ENCODE measurements at places on chromosomes 2 and 18.

DNA sequence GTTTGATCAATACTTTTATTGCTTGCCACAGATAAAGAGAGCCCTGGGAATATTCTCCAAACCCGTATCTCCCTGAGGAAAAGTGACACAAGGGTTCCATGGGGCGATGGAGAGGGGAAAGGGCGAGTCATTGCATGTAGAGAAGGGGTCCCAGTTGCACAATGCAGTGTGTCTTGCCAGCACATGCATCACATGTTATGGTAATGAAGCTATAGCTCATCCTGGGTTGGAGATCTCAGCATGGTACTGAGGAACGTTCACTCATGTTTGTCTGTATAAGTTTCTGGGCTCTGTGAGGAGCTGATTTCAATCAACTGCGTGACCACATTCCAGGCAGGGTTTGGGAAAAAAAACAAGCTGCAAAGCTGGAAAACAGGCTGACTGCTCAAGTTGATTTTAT lies 220.7 kb upstream of the MC4R start:
- no peak for DNase-seq

DNA sequence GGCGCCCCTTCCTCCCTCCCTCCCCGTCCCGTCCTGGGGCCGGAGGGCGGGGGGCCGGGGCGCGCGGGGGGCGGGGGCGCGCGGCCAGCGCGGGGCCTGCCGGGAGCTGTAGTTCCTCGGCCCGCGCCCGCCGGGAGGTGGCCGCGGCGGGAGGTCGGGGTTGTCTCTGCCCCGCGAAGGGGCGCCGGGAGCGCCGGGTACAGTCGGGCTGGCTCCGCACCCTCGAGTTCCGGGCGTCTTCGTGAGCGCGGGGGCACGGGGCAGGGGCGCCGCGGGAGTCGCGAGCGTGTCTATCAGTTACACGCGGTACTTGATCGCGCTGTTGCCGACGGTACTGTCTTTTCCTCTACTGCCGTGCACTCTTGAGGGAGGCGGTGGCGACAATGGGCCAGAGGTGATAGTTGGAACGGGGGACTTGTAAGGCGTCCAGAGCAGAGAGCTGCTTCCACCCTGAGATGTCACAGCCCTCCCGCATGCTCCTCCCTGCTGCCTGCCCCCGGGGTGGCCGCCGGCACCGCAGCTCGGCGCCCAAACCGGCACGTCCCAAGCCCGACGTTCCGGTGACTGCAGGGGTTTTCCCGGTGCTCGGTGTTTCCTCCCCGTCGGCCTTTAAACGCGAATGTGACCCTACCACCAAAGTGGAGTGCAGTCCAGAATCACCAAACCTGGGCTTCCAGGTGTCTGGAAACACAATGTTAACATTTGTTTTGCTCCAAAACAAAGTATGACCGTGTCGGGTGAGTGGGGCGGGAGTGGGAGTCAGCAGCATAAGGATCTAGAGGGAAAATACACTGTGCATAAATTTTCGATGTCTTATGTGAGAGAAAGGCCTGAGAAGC lies at the start of gene PRKD3:
TSS of gene PRKD3 (minus strand) at position 48 of the 839 bp plus-strand sequence. CDS start 8,309 bp downstream, outside the sequence.
- peak; percentile 43 for DNase-seq

DNA sequence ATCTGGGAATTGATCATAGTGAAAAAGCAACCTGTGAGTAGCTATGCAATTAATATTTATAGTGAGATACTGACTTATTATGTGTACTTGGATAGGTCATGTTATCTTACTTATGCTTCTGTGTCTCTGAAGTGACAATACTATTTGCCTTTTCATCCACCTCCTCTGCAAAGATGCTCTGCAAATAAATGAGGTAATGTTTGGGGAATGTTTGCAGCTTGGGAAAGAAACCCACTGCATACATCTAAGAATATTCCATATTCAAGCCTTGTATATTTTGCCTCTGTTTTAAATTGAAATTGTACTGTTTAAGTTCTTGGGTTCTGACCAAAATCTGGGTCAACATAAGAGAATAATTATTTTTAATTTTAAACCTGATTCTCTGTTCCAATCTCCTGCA lies 217.4 kb upstream of the DTNA start:
- DNase-seq: peak; percentile 95

DNA sequence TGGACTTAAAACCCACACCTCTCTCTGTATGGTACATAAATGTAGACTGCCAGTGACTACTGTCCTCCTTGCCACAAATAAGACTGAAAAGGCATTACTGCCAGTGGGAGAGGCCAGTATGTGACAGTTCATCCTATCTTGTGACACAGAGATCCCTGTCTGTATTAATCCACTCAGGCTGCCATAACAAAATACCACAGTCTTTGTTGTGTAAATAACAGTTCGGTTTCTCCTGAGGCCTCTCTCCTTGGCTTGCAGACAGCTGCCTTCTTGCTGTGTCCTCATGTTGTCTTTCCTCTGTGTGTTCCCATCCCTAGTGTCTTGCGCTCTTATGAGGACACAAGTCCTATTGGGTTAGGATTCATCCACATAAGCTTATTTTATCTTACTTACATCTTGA lies 46.4 kb upstream of the IL1RL1 start:
- DNase-seq: no peak

GRCh38 chr2:239953418-239954061 lies 71.6 kb downstream of the NDUFA10 start:
- no peak for DNase-seq

GRCh38 chr2:144348846-144349245 lies 171.1 kb downstream of the ZEB2 start:
- no peak for DNase-seq

GRCh38 chr2:206011018-206011614 lies 74.9 kb downstream of the INO80D start:
- no peak for DNase-seq

- DNase-seq: no peak
These were observed 59.9 kb downstream of the UBR3 start for GRCh38 chr2:169887120-169887519.

- DNase-seq: peak; percentile 15
These were observed 107.2 kb upstream of the PARD3B start for GRCh38 chr2:204437815-204438756.

DNA sequence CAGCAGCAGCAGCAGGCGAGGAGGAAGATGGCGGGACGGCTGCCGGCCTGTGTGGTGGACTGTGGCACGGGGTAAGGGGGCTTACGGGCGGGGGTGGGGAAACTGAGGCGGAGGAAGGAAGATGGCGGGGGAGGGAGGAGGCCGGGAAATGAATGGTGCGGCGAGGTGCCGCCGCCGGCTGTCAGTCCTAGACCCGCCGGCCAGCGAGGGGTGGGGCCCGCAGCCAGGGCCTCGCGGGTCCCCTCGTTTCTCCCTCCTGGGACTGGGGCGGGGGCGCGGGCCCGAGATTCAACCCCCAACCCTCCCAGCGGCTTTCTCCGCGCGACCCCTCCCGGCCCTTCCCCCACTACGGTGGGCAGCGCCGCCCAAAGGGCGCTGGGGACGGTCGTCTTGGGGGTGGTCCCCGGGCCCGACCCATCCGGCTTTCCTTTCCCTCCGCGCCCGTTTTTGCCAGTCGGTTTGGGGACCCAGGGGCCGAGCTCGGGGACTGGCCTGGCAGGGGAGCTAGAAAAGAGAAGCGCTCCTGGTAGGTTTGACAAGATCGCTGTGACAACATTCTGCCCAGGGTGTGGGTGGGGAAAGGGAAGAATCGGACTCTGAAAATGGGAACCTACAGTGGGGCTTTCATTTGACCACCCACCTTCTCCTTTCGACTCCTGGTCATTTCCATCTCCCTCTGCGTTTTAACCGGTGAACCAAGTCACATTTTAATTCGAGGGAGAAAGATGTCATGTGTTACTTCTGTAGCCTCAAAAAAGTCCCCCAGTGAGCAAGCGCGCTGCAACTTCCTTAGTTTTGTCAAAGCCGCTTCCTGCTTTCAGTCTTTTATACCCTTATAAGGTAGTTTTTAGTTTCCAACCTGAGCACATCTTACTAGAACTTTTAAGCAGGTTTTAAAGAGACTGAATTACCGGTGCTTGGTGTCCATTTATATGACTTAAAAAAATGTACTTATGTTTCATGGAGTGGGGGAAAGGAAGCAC lies 655 bp downstream of the ACTR3 start:
- peak; percentile 44 for DNase-seq

DNA sequence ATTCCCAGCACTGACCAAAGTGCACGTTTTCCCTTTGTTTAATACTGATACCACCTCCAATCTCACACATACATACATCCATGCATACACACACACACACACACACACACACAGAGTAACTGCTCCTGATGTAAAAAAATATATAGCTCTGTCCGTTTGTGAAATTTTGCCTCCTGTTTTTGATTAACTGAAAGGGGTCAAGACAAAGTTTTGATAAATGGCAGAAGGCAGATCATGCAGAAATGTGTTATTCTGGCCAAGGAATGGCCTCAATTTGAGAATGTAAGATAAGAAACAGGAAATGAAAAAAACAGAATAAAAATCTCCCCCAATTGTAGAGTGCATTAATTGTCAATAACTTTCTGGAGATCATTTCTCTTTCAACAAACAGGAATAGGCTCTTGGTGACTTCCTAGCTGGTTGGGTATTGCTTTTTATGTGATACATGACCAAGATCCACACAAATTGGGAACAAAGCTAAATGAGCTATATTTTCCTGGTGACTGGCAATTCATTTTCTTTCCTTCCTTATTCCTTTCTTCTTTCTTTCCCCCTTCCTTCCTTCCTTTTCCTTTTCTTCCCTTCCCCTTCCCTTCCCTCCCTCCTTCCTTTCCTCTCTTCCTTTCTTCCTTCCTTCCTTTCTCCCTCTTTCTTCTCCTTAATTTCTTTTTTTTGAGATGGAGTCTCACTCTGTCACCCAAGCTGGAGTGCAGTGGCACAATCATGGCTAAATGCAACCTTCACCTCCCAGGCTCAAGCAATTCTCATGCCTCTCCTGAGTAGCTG lies 88.9 kb upstream of the PMAIP1 start:
- no peak for DNase-seq

DNA sequence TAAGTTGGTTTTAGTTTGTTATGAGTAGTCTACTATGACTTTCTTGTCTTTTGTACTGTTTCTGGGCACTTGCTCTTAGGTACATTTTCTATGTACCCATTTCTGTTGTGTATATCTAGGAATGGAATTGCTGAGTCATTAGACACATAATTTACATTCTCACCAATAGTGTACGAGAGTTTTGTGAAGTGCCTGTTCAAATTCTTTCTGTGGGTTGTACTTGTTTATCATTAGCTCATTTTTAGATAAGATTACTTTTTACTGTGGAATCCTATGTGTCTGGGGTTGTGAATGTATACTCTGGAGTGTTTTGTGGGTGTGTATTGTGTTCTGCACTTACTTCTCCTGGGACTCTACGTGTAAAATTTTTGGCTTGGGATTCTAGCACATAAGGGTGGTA lies 36.6 kb upstream of the CD28 start:
- no peak for DNase-seq

- DNase-seq: no peak
These were observed 226.8 kb downstream of the LDLRAD4 start for GRCh38 chr18:13445241-13445897.

GRCh38 chr2:158993721-158994587 lies 25.5 kb downstream of the TANC1 start:
- DNase-seq: no peak

DNA sequence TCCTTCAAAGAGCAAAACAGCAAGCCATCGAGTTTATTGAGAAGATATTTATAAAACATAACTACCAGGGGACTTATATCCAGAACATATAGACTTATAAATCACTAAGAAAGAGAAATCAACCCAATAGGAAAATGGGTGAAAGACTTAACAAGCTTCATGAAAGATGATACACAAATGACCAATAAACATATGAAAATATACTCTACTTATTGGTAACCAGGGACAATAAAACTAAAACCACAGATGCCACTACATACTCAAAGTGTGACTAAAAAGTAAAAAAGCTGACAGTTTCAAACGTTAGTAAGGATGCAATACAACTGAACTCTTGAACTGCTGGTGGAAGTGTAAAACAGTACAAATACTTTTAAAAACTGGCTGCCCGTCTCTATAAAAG lies 154.3 kb downstream of the TMEM163 start:
- DNase-seq: no peak

DNA sequence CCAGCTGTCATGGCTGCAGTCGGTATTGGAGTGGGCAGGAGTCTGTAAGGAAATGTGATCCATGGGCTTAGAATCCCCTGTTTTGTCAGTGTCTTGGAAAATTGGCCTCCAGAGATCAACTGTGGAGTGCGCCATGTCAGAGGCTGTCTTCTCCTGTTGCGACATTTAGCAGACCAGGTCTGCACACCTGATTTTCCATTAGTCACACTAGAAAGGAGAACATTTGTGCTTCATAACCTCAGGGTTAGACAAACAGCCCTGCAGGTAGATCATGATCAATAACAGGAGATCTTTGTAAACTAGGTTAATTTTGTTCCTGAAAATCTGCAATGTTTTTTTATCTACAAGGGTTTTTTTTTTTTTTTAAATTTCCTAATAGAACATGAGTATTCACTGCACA lies 28.0 kb downstream of the LDLRAD4 start:
- DNase-seq: no peak

DNA sequence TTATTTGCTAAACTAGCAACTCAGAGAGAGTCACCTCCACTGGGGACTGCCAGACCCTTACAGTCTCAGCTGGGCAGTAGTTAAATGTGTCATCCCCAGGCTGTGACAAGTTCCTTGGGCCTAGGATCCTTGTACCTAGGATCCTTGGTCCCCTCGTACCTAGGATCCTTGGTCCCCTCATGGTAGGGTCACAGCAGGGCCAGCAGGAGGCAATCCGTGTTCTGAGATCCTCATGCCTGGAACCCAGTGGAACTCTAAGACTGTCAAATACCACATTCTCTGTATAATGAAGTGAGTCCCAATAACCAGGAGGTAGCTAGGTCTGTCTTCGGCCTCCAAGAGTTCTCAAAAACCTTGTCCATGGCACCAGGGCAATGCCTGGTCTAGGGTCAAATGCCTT lies 60.8 kb downstream of the LYPD6B start:
- no peak for DNase-seq

- DNase-seq: no peak
These were observed 6.5 kb upstream of the STAMBP start for GRCh38 chr2:73822276-73822675.

GRCh38 chr2:103401621-103402020 lies 639.8 kb downstream of the TMEM182 start:
- DNase-seq: no peak

GRCh38 chr18:45110577-45111501 lies 430.2 kb downstream of the SETBP1 start:
- DNase-seq: no peak

GRCh38 chr2:104538077-104538476 lies 315.8 kb upstream of the POU3F3 start:
- DNase-seq: peak; percentile 23

DNA sequence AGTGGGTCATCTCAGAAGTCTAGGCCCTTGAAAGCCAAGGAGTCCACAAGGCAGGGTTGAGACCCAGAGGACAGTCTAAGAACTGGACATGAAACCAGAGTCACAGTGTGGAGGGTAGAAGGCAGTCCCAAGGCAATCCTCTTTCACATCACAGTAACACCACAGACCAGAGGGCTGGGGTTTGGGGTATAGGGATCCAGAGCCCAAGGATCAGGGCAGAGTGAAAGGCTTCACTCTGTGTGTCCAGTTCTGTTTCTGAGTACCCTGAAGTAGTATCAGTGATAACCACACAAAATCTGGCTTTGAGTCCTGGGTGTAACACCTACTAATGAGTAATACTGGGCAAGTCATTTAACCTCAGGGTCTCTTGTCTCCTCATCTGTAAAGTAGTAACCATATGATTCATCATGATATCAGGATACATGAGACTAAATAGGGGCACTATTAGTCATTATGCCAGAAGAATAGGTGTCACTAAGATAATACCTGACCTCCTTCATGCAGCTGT lies 91.0 kb downstream of the ICA1L start:
- DNase-seq: no peak

Measured in NCI-H510A treated with DMSO at 0.1 percent for 48 hours (cell line).